Stimulated activated CD8-positive, alpha-beta memory T cell treated with anti-CD3 and anti-CD28 coated beads, Interleukin-15, amount 100 ng/mL, for 48 hours (primary cell): ENCODE measurements at places on chromosomes 4 and X.

DNA sequence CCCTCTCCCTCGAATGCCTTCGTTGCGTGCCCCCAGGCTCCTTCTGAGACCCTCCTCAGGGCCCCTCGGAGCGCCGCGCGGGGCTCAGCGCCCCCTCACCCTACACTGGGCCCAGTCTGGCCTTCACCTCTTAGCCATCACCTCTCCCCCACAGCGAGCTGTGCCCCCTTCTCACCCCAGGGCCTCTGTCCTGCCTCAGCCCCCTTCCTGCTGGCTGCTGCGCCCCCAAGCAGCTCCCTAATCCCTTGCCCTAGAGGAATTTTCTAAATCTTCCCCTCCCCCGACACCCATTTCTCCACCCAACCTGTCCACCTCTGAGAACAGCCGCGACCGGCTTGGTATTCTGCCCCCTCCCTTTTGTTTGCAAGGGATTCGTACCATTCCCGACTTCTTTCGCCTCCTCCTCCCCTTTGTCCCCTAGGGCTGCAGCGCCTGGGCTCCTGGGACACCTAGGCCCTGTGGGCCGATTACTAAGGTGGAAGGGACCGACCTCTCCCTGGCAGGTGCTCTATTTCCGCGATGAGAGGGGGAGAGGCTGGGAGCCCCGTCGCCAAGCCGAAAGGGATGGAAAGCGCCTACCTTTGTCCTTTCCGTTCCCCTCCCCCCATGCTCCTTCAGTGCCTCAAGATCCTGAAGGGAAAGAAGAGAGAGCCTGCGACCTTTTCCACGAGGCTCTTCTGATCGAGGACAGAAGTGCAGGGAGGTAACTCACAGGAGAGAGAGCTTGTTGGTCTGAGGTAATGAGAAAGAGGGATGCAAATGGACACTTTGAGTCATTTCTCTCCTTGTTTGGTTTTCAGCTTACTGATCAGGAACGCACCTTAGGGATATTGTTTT is 10.9 kb downstream of the DLG3 start:
- DNase-seq, result no peak

- DNase-seq, result peak; percentile 48
Observed at GRCh38 chr4:47836641-47837093, 1.2 kb downstream of the CORIN start.

DNA sequence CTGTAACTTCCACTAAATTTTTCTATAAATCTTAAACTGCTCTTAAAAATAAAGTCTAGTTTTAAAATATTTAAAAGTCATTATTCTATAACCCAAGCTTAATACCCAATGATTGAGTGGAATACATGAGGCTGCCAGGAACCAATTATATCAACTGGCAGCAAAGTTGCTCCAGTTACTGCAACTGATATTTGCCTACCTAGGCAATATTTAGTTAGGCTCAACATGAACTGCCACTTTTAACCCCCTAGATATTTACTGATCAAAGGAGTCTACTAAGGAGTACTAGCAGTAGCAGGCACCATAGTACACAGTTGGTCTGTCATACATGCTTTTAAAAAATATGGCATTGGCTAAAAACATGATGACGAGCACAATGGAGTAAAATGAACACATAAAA is 29.9 kb upstream of the RADX start:
- no peak for DNase-seq

DNA sequence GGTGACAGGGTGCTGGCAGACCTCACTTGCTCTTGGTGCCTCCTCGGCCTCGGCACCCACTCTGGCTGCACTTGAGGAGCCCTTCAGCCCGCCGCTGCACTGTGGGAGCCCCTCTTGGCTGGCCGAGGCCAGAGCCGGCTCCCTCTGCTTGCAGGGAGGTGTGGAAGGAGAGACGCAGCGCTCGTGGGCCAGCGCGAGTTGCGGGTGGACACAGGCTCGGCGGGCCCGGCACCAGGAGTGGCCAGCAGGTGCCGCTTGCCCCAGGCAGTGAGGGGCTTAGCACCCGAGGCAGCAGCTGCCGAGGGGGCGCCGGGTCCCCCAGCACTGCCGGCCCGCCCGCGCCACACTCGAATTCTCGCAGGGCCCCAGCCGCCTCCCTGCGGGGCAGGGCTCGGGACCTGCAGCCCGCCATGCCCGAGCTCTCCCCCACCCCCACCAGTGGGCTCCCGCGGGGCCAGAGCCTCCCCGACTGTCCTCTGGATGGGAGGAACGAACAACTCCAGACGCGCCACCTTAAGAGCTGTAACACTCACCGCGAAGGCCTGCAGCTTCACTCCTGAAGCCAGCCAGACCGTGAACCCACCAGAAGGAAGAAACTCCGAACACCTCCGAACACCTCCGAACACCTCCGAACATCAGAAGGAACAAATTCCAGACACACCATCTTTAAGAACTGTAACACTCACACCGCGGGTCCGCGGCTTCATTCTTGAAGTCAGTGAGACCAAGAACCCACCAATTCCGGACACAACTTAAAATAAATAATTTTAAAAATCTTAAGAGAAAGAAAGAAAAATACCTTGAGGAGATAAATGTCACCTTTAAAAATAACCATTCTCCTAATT is 311.1 kb upstream of the SLC7A11 start:
- DNase-seq, result no peak

DNA sequence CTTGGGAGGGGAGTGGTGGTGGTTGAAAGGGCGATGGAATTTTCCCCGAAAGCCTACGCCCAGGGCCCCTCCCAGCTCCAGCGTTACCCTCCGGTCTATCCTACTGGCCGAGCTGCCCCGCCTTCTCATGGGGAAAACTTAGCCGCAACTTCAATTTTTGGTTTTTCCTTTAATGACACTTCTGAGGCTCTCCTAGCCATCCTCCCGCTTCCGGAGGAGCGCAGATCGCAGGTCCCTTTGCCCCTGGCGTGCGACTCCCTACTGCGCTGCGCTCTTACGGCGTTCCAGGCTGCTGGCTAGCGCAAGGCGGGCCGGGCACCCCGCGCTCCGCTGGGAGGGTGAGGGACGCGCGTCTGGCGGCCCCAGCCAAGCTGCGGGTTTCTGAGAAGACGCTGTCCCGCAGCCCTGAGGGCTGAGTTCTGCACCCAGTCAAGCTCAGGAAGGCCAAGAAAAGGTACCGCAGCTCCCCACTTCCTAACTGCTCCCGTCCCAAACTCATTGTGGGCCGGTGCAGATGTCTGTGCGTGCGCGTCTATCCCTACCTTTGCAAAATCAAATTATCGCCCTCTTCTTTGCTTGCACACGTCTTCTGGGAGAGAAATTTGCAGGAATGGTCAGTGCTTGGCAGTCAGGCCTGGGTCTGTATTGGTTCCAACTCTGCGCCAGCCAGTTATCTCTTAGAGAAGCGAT is 533 bp downstream of the IL15 start:
- DNase-seq, result peak; percentile 4

DNA sequence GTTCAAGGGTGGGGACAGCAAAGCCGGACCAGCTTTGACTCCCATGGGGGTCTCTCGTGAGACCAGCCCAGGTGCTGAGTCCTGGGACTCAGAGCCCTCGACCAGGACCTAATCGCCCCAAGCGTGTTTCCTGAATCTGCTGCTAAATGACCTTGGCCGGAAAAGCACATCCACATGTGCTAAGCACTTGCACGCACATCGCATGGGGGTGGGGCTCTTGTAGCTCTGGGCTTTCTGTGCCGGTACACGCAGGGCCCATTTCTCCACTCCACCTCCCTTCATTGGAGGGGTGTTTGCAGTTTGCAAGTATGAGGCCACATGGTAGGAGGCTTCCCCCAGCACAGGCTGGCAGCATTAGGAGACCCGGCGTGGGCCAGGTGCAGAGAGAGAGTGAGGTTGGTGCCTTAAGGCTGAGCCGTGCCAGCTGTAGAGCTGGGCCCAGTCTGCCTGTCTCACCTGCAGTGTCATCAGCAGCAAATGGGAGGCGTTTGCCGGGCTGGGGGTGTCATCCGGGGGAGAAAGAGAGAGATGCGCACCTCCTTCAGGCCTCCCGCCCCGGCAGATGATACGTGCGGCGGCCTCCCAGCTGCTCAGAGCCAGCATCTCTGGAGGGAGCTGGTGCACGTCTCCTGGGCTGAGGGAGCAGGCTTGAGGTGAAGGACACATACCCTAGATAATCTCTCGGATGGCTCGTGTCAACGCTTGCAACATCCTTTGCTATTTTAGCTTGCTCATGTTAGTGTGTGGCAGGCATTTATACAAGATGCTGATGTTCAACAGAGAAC is 45.2 kb upstream of the CLCN4 start:
- peak; percentile 32 for DNase-seq

- no peak for DNase-seq
Observed at GRCh38 chrX:114344756-114345349, 239.0 kb upstream of the HTR2C start.

- DNase-seq, result no peak
Observed at GRCh38 chrX:5163663-5164062, 1065.0 kb downstream of the NLGN4X start.
